Smooth muscle cell of bladder (primary cell): ENCODE measurements at places on chromosomes 13 and 19. TPM values are rescaled to one million over a fixed set of nuclear protein-coding genes. Genes with fewer than 3 reads are reported as not detected.

CGB5 gene
- total RNA-seq: not detected in 2 replicates

IL4I1 gene
- total RNA-seq: 0.14 and 0.46 TPM in 2 replicates

ADGRE3 gene
- total RNA-seq: not detected in 2 replicates

SGCG gene
- total RNA-seq: 12.5 and 15.1 TPM in 2 replicates

NCR1 gene
- total RNA-seq: not detected in 2 replicates

RXFP2 gene
- total RNA-seq: not detected in 2 replicates

SIGLEC5 gene
- not detected in 2 replicates for total RNA-seq
